ENCODE measurements at places on chromosomes 4 and X.

DNA sequence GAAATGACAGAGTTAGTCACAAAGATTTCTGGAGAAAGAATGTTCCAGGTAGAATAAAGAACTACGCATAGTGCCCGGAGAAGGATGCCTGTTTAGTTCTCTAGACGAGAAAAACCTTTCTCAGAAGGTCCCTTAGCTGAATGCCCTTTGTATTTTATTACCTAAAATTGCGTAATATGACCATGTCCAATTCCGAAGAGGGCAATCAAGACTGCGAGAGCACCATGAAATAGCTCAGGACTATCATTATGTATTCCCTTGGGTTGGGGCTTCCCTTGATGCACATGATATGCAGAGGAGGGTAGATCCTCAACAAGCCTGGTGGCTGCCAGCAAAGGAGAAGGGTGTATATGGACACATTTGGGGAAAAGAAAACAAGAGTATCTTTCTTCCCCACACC lies 358.1 kb upstream of the FTHL17 start:
- no peak for DNase-seq

DNA sequence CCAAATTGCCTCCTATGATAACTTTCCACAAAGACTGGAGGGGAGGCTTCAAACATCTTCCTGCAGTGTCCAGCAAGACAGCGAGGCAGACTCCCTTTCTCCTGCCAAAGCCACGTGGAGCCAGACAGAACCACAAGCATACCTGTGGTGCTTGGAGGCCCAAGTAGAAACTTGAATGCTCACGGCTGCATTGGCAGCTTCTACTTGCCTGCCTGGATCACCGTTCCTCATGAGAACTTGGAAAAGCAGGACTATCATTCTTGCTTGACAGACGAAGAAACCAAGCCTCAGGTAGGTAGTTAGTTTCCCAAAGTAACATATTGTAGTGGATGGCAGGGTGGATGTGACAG lies 216.3 kb upstream of the SFRP2 start:
- no peak for DNase-seq

- DNase-seq = no peak
Measured at GRCh38 chrX:14363728-14364127, 165.6 kb upstream of the GLRA2 start.

GRCh38 chr4:186693159-186693815 lies 30.4 kb downstream of the FAT1 start:
- DNase-seq = no peak

GRCh38 chr4:104345598-104346242 lies 149.0 kb downstream of the CXXC4 start:
- no peak for DNase-seq

DNA sequence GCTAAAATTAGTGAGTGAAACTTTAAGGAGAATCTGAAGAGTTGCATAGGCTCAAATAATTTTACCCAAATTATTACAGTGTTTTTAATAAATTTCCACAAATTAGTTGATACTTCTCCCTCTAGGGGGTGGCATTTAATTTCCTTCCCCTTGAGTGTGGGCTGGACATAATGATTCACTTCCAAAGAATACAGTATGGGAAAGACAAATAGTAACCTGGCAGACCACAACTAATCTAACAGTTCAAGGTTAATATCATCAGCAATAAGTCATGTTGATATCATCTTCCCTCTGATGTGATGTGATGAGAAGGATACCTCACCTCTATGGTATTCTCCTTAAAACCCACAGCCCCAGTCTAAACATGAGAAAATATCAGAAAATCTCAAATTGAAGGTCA lies 15.5 kb downstream of the PFKFB1 start:
- DNase-seq = no peak

GRCh38 chr4:47525154-47525819 lies 40.2 kb downstream of the ATP10D start:
- DNase-seq = peak; percentile 56

- DNase-seq = no peak
Measured at GRCh38 chr4:157803845-157804521, 368.8 kb downstream of the GASK1B start.

DNA sequence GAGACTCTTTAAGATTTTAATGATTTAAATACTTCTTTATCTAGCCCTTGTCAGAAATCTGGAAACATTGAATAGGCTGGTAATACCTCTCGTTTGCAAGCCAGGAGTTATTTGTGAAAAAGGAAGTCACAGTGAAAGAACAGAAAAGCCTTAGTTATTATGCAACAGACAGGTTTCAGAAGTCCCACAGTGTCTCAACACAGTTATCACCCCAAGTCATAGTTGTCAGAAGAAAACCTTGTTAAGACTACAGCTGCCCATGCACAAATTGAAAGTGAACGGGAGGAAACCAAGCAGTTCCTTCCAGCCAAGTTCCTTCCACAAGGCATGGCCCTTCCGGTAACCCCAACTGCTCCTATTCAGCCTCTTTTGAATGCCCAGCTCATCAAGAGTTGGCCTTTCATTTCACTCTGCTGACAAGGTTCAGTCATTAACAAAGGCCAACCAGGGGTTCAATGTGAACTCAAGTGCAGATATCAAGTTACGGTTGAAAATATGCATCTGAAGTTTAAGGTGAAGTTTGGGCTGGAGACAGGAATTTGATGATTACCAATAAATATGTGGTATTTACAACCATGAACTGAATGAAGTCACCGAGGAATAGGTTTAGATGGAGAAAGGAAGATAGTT lies 15.6 kb downstream of the ALPK1 start:
- peak; percentile 75 for DNase-seq

DNA sequence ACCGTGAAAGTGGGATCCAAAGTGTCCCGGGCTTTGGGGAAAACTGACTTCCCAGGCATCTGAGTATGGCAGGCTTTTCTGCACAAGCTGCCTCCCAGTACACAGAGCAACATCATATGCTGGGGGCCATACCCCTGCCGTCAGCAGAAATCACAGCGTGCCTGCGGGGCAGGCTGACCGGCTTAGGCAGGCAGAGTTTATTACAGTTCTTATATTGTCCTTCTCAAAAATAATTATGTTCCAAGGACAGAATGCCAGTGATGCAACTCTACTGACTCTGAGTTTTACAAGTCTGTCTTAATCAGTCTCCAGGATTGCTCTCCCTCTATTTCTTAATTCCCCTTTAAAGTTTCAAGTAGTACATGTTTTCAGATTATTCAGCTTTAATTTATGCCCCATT lies 37.0 kb downstream of the IL21 start:
- DNase-seq = peak; percentile 53

DNA sequence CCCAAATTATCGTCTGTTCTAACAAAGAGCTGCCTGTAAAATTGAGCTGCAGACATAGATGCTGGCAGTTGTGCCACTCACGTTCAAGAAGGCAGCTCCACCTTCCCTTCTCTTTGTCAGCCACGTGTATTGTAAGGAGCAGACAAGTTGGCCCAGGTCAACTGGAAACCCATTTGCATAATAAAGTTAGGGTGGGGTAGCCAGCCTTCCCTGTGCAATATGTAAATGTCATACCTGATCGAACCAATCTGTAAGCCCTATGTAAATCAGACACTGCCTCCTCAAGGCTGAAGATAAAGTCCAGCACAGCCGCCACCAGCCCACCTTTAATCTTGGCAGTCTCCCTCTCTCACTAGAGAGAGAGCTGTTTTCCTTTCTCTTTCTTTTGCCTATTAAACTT lies 117.2 kb downstream of the TMEM144 start:
- DNase-seq = no peak

DNA sequence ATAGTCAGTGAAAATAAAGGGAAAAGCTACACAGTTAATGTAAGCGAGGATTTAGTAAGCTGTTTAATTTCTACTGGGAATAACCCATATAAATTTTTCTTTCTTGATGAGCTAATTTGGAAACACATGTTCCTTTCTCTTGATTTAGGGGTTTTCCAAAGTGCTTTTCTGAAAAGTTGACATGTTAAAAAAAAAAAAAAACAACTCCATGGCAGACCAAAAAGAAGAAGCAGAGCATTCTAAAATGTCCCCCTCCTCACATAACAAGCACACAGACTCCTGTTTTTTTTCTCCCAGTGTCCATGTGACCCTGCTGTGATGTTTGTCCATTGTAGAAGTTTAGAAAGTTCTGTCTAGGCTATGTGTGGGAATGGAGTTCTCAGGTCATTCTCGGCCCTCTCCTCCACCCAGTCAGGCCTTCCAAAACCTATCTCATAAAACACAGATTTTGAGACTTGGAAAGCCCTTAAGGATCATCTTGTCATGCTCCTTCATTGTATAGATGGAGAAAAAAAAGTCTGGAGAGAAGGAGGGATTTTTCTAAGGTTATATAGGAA lies 792 bp downstream of the CLIC2 start:
- peak; percentile 5 for DNase-seq

DNA sequence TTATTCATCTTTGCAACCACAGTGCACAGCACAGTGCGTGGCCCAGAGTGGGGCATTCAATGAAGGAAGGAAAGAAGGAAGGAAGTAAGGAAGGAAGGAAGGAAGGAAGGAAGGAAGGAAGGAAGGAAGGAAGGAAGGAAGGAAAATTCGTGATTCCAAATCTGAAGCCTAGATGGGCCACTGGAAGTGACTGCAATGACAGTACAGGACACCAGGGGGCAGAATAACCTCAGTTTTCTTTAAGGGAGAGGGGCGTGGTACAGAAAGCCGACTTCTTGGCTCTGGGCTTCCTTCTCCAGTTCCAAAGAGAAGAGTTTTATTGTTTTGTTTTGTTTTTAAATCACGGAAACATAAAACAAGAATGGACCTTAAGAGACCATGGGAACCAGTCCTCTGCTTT lies 47.8 kb downstream of the APLN start:
- DNase-seq = peak; percentile 66

DNA sequence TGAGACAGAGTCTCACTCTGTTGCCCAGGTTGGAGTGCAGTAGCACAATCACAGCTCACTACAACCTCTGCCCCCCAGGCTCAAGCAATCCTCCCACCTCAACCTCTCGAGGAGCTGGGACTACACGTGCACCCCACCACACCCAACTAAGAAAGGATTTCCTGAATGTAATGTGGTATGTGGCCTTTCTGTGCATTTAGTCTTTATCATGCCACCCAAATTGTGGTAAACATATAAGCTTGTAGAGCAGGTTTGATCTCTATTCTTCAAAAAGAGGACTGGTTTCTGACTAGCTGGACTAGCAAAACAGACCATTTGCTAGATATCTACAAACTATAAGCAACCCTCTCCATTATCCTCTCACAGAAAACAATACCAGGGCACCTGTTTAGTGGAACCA lies 33.6 kb downstream of the ELOVL6 start:
- no peak for DNase-seq

GRCh38 chrX:21756785-21757529 lies 959 bp downstream of the SMPX start:
- DNase-seq = no peak

DNA sequence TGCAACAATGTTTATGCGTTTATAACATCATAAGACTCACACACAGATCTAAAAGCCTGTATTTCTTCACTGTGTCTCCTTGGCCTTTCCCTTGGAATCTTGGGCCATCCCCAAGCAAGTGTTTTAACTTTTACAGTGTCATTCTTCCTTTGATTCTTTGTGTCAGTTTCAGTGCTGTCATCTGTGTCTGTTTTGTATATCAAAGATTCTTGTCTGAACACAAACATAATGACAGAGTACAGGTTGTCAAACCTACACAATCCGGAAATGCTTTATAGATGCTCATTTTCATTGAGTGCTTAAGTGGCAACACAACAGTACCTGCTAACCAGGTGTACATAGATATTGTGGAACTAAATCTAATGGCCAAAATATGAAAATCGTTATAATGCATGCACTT lies 1500.0 kb downstream of the TECRL start:
- DNase-seq = no peak

- no peak for DNase-seq
Measured at GRCh38 chrX:5236096-5236495, 992.6 kb downstream of the NLGN4X start.

GRCh38 chrX:74423289-74423998 lies 2.2 kb downstream of the SLC16A2 start:
- no peak for DNase-seq

DNA sequence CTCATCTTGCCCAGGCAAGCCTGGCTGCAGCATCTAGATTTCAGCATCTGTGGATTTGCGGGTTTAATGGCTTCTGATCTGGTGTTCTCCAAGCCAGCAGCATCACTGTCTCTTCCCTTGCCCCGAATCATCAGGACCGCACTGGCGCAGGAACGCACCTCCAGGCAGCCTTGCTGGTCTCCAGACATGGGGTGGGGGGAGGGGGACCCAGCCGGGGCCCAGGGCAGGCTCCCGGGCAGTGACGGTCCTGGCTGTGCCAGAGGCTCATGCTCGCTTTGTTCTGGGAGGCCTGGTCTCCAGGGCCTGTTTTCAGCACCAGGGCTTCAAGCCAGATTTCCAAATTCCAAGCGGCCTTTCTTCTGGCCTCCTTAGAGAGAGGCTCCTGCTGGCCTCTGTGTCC lies 4.9 kb downstream of the CFAP99 start:
- no peak for DNase-seq

- no peak for DNase-seq
Measured at GRCh38 chr4:113499166-113499565, 262.4 kb downstream of the CAMK2D start.

GRCh38 chrX:9055354-9055753 lies 21.4 kb upstream of the FAM9B start:
- peak; percentile 51 for DNase-seq

GRCh38 chr4:165288226-165288625 lies 39.2 kb upstream of the MSMO1 start:
- DNase-seq = no peak

DNA sequence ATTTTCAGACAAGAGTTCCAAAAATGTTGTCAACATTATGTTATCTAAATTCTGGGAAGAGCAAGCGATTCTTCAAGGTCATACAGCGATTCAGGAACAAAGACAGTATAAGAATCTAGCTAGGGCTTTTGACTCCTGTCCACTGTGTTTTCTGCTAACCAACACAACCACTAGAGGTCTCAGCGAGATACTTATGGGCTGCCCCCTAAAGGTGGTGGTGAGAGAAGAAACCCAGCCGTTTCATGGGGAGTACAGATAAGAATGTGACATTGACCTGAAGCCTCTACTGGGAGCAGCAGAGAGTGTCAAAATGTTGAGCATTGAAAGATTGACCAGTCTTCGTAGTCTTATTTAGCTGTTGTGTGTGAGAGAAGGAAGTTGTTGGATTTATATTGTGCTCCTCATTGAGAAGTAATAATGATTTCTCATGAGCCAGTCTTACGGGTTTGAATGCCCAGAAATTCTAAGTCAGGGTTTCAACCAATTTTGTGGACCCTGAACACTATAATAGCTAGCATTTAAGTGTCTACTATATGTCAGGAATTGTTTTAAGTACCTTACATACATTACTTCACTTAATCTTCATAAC lies 168.3 kb downstream of the SPRY1 start:
- peak; percentile 81 for DNase-seq
